KG1 (cell line): ENCODE measurements at places on chromosomes 5 and 9.

DNA sequence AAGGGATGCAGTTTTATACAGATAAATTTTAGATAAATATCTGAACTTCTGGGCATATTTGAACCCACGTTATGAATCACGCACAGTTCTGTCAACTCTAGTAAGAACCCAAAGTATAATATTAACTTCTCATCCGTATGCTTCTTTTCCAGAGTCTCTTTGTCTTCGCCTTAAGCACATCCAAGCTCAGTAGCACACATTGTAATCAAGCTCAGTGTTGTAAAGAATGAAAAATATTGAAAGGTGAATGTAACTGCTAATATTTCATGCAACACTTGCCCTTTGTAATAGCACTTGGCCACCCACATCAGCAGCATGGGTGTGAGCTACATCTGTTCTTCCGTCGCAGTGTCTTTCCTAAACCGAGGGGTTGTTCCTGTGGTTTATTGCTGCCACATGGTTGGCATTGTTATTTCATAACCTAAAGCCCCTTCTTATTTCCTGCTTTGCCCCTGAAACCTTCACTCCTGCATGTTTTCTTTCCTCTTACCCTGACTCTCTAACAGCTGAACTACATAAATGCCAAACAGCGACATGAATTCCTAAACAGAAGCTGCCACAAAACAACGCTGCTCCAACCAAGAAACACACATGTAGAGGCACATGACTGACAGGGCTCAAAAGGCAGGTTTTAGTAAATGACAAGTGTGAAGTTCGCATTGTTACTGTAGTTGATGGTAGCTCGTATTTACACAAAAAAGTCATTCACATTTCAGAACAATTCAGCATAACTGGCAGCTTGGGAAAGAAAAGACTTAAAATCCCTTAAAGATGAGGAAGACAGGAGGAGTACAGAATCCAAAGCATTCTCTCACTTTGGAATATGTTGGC lies 190.1 kb upstream of the MEF2C start:
- no peak for DNase-seq

DNA sequence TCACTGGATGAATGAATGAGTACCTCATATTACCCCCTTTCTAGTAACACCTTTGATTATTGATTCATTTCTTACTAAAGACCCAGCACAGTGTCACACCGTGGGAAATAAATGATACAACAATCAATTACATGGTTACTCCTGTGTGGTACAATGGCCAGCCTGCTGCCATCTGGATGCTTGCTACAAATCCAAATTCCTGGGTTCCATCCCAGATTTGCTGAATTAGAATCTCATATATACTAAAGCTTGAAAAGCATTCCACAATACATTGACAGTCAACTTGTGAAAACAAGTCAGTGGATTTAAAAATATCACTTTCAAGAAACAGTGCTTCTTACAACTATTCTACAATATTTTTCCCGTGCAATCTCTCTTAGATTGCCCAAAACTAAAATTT lies 989.3 kb downstream of the PTPRD start:
- no peak for DNase-seq

DNA sequence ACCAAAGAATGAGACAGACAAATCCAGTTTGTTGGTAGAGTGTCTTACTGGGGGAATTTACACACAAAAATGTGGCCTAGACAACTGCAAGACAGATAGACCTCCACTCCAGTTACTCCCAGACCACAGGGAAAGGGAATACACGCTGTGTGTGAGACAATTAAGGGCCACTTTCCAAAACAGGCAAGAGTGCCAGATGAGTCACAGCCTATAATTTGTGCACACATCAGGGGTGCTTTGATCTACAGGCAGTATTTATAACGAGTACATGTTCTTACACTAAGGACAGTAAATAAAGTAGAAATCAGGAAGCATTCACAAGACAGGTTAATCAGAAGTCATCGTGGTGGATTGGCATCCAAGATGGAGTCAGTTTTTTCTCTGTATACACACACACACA lies 114.8 kb downstream of the ZNF622 start:
- no peak for DNase-seq

GRCh38 chr5:56640763-56641406 lies 174.5 kb upstream of the MAP3K1 start:
- no peak for DNase-seq

GRCh38 chr5:54021431-54022164 lies 288.8 kb downstream of the ARL15 start:
- no peak for DNase-seq

DNA sequence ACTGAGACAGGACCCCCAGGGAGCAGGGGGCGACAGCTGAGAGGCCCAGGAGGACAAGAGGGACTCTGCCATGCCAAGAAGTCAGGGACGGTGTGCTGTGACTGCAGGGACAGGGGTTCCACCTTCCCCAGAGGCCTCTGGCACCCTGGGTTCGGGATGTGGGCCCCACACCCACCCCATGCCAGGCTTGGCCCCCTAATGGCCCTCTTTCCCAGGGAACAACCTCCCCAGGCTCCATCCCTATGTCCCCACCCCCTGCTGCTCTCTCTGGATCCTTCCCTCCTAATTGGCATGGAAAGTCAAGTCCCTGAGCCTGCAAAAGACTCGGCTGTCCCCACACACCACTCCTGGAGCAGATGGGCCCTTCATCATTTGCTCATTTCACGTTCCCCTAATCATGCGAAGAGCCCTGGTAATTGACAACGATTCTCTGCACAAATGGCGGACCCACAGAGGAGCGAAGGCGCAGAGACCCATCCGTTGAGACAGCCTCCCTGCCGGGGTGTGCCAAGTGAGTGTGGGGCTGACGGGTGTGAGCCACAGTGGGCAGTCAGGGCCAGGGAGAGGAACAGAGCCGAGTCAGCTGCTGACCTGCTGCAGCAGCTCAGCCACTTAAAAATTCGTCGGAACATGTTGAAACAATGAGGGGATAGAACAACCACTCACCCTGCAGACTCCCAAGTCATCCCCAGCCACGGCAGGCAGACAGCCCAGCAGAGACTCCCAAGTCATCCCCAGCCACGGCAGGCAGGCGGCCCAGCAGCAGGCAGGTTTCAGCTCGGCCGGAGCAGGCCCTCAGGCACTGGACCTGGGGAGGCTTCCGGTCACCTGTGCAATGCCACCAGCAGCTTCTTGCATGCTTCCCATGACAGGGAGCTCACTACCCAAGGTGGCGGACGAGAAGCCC lies 109.0 kb downstream of the VAV2 start:
- no peak for DNase-seq

DNA sequence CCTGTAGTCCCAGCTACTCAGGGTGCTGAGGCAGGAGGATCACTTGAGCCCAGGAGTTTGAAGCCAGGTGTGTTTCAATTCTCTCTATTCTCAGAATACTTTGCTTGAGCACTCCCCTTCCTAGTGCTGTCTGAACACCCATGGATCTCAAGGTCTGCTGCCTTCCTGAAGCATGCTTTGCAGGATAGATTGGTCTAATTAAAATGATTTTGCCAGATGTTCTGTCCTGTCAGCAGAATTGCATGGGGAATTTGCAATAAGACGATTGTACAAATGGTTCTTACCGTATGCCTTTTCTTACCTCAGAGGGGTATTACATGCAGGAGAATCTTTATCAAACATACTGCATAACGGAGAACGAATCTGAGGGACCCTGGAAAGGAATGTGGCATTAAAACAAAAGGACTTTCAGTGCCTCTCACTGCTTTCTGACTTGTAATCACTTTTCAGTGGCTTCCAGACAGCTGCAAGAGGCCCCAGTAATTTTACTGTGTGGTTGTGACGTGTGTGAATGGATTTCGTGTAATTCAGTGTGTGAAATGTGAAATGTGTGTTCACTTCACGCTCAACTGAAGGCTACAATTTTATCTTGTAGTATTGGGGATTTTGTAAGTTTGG lies 587.2 kb upstream of the SEMA6A start:
- DNase-seq = no peak

GRCh38 chr5:141512911-141513626 lies 24.2 kb downstream of the PCDHGC5 start:
- no peak for DNase-seq

GRCh38 chr5:173530547-173530946 lies 85.9 kb downstream of the BOD1 start:
- DNase-seq = no peak
